ENCODE measurements at places on chromosomes 2 and 18.
A peak's percentile ranks its signal among the peaks of the same experiment; 100 is the strongest.

DNA sequence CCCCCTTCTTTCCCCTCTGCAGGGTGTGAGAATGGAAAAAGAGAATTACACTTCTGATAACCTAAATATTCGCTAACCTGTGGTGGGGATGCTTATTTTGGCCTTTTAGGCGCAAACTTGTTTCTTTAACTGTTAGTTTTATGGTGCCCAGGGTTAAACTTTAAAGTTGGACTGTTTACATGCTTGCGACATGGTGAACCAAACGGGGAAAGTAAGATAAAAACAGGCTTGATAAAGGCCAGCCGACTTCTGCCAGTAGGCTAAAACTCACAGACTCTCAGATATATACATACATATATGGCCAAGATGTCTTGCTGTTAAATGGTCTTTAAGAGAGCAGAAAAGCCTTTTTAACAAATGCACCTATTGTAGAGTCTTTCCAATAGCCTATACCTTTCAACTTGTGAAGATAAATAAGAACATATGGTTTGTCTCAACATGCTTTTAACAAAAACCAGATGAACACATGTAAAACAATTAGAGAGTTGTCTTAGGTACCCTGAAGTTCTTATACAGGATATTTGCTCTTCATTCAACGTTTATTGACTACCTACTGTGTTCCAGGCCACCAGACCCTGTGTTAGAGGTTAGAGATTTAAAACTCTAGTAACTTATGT, 29.0 kb downstream of the PRKCE start:
- DNase-seq: no peak

- DNase-seq: no peak
Measured at GRCh38 chr2:11562011-11562410, 28.2 kb downstream of the GREB1 start.

DNA sequence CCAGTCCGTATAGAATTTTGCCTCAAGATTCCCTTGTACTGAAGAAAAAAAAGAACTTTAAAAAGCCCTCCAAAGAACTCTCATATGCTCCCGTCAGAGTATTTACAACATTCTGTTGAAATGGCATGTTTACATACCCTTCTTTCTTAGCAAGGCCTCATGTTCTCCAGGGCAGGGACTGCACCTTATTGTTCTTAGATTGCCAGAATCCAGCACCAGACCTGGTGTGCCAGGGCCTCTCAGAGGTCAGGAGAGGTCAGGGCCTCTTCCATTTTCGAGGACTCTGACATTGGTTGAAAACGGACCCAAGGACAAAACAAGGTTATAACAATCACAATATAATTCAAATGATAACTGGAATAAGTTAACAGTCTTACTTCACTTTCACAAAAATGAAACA, 78.2 kb downstream of the TNP1 start:
- no peak for DNase-seq

- DNase-seq: no peak
Measured at GRCh38 chr2:168884975-168885374, 5.3 kb downstream of the SPC25 start.

DNA sequence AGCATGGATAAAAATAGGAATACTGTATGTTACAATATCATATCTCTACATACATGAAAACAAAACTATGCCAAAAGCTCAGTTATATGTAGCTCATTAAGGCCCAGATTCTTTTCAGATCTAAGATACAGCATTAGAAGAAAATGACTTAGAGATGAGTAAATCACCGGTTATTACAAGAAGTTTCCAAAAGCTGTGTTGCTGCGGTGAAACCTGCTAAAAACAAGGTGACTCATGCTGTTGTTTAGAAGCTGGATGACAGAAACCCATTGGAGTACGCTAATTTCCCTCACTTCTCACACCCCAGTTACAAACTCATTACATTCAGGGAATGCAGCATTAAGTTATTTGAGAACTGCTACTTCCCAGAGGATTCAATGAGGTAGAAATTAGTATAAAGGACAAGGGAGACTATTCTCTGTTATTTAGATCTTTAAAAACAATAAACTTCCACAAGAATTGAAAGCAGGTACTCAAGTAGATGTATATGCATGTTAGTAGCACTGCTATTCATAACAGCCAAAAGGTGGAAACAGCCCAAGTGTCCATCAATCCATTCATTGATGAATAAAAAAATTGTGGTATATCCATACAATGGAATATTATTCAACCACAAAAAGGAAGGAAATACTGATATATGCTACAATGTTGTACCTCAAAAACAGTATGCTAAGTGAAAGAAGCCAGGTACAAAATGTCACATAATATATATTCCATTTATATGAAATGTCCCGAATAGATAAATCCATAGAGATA, 32.6 kb downstream of the RBKS start:
- peak; percentile 14 for DNase-seq

- no peak for DNase-seq
Measured at GRCh38 chr2:231084565-231084964, 27.9 kb downstream of the PSMD1 start.

GRCh38 chr2:216752855-216753505, 57.6 kb upstream of the IGFBP5 start:
- DNase-seq: no peak

DNA sequence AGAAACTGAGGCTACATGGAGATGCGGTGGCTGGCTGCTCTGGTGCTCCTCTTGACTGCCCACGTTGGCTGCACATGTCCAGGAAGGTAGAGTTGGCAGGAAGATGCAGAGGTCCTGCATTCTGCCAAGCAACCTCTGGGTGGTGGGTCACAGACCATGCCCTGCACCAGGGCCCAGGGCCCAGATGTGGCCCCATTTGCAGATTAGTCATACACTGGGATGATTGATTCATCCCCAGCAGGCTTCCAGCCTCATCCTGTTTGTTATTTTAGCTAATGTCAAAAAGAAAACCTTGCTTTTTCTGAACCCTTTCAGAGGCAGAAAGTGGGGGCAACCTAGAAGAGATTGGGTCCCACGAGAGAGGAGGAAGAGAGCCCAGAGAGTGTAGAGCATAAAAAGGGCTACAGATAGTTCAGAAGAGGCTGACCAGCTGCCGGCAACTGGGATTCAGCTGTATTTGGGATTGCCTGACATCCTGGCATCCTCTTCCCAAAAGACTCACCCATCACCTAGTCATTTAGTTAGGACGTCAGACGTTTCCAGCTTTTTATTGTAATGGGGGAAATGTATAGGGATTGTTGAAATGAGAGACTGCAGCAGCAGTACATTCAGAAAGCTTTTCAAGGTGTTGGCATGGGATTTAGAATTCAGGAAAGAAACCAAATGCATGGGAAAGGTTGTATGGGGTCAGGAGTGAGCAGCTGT, 101.9 kb downstream of the CTIF start:
- DNase-seq: no peak

DNA sequence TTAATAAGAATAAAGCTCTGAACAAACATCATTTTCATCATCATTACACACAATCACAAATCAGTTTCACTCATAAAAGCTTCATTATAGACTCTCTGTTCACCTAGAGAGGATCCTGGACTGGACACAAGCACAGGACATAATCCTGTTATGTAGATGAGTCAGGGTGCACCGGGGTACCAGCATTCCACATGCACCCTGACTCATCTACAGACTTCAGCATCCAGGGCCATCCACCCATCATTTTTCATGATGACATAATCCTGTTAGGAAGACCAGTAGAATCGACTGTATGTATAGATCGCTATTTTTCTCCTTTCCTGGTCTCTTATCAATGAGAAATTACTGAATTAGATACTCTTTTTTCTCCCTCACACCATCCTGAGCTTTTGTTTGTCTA, 73.7 kb upstream of the PIK3C3 start:
- no peak for DNase-seq

- DNase-seq: no peak
Measured at GRCh38 chr2:239601201-239601851, 200.5 kb upstream of the HDAC4 start.

DNA sequence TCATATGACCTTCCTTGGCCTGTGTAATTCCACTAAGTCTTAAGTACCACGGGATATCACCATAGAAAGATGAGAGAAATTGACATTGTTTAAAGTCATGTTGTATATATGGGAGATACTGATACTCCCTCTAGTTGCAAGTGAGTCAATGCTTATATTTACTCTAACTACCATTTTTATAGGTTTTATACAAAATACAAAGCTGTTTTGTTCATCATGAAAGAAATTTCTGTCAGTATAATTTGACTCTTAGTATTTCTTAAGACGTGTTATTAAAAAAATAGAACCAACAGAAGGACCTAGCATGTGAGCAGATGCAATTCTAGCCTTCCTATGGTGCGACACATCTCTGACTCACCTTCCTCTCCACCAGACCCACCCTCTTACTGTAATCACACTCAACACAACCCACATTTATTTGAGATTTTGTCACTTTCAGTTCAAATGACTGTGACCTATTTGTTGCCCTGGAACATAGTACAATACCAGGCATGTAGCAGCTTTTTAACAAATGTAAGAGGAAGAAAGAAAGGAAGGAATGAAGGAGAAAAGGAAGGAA, 453.1 kb downstream of the CMPK2 start:
- DNase-seq: no peak

GRCh38 chr2:227402959-227403358, 15.2 kb upstream of the SCYGR1 start:
- no peak for DNase-seq

- no peak for DNase-seq
Measured at GRCh38 chr18:47390410-47391024, 139.1 kb upstream of the SKOR2 start.

DNA sequence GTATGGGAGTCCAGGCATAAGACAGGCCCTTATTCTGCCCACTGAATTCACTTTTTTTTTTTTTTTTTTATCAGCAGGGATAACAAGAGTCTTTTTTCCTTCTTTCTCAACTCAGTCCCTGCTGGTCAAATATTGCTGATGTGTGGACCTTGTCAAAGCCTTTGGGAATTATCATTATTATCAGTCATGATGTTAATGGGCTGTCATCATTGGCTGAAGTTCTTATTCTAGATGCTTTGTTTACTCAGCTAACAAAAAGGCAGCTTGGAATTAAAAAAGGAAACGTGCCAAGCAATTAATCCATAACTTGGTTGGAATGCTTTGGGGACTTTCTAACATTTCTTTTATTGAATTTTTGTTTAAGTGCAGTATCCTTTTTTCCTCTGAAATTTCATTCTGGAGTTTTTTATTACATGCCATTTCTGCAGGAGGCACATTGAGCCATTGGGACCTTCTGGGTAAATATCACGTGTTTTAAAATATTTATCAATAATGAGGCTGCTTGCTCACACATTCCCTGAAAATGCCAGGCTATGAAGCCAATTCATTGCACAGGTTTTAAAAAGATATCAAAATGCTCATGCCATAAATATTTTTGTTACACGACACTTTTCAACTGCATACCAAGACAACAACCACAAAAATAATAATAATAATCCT, 246.3 kb downstream of the TXNL1 start:
- DNase-seq: no peak

DNA sequence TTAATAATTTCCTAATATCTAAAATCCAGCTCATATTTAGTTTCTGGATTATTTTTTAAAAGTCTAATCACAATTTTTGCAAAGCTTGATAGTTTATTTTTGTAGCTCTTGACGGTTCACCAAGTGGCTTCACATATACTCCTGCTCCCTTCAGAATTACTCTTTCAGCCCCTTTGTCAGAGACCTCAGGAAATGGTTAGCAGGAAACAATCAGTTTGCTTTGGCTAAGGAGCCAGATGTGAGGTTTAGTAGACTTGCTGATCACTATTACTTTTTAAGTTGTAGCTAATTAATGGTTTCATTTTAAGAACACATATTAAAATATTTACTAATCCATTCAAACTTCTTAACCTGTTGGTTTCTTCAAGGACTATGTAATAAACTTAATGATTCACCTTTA, 2.3 kb downstream of the RBBP8 start:
- no peak for DNase-seq

DNA sequence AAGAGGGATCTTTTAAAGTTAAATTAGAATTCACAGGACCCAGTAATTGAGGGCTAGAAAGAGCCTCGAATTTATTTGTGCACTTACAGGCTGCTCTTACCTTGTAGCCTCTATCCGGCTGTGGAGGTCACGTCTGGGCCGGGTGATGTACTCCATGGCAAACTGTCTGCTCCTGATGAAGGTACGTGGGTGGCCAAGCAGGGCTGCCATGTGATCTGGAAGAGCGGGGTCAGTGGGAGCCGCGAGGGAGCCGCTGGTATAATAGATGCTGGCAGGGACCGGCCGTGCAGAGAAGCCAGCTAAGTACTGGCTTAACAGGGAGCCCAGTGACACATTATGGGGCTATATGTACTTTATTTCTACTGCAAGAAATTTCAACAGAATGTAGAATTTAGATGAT, 59.2 kb downstream of the ADI1 start:
- DNase-seq: no peak

DNA sequence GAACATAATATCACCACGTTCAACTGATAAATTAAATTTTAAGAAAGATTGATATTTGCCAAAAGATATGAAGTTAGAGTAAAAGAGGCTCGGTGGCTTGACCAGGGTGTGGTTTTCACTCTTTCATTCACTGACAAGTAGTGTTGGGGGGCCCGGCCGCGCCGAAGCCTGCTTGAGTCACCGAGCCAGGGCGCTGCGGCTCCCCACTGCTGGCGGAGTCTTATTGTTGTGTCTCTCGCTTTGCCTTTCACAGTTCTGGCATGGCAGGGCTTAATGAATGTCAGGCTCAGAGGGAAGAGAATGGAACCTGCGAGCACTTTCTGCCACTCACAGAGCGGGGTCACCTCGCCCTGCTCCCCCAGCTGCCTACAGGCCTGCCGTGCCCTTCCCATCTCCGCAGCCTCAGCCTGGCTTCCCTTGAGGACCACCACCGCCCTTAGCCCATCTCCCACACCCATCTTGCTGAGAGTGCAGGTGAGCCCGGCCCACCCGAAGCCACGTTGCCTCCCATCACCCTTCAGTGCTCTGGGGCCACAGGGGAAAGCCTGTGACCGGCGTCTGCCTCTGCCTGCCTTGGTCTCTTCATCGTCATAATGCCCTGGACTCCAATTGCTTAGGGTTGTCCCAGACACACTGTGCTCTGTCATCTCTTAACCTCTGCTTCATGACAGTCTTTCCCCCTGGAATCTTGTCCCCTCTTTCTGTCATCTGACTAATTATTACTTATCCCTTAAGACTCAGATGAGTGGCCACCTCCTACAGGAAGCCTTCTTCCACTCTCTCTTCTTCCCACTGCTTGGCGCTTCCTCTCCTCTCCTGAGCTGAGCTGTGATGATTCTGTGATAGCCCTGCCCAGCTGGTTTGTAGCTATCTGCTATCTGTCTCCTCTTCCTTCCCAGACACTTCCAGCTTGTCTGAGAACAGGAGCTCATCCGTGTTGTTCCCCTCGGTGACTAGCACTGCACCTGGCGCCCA, 142.5 kb downstream of the FAM210A start:
- no peak for DNase-seq

DNA sequence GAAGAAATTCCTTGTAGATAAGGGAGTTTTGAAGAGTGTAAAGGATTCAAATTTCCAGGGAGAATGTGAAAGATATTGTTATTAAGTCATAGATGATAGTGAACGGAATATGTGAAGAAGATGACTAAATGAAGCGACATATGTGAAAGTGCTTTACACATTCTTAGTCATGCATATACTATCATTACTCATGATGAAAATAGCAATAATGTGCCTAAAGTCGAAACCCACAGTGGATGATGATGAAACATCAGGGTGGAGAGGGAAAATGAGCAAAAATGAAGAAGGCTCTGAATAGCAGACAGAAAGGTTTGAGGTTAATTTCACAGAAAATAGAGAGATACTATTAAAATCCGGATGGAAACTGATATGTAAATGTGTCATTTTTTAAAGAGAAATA, 1237.1 kb downstream of the LRP1B start:
- no peak for DNase-seq
